ENCODE measurements at places on chromosomes 6 and 20. TPM values are rescaled to one million over a fixed set of nuclear protein-coding genes. Genes with fewer than 3 reads are reported as not detected.

DNA sequence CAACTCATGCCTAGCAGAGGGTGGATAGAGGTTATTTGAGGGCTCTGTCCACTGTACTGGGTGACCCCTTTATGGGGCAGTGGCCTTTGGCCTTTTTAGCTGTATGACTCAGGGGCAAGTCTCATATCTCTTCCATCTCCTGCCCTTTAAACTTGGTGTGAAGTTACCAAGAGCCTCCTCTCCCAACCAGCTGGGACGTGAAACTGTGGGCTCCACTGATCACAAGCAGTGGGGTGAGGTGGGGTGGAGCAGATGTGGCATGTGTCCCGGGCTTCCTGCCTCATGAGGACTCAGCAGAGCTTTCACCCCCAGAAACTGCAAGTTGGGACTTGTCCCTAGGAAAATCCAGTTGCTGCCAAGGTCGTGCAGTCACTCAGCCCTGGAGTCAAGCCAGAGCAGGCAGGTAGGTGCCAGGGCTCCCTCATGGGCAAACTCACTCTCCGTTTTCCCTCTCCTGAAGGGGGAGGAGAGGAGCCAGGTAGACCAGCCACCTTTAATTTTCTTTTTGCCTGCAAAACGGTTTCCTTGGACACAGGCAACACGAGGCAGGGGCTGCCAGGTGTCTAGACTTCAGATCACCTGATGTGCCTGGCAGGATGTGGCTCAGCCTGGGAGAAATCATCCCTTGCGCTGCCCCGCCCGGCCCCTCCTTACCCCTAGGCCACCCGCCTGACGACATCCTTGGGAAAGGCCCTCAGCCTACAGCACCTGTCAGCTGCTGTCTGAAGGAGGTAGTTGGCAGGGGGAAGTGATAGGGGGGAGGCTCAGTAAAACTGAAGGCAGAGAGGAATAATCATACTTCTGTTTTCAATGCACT lies 4.0 kb downstream of the CDKN1A start:
- no peak for DNase-seq

Gene CST4
- not detected for polyA plus RNA-seq

DNA sequence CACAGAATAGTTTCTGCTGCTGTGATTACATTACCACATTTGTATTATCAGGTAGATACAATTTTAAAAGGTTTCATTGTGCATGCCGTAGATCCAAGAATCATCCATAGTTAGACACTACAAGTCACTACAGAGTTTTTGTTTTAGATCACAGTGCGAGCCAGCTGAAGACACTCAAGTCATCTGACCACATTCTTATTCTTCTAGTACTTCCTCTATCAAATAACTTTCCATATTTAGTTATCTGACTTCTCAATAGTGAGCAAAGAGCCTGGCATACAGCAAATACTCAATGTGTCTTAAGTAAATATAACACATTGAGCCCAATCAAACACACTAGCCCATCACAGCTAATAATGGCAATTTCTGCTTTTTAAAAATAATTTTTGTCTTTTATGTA lies 195.4 kb downstream of the ASCC3 start:
- no peak for DNase-seq

Gene ANGPT4
- not detected for polyA plus RNA-seq

DNA sequence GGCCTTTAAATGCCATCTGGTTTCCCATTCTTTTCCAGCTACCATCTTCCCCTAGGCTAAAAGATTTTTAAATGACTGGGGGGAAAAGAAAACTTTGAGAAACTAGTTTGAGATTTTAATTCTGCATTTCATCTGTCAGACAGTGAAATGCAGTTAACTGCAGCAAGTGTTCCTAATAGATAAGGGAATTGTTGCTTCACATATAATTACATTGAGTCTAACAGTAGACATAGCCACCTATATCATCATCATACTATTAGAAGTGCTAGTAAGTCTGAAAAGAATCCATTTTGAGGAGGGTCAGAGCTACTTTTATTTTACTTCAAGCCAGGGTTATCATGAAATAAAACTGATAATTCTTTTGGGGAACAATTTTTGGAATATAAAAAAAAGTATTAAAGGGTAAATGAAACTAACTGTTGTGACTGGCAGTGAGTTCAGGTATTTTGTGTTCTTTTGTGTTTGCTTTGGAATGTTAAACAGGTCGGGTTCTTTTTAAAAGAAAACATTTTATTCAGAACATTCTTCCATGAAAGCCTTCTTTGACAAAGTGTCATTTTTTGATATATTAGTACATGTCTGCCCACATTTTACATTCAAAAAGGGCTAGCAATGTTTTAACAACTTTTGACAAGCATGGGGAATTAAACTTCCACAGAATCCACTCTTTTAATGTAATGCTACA lies 170.1 kb downstream of the HS3ST5 start:
- DNase-seq, result no peak

Gene SMLR1
- polyA plus RNA-seq, result not detected

DNA sequence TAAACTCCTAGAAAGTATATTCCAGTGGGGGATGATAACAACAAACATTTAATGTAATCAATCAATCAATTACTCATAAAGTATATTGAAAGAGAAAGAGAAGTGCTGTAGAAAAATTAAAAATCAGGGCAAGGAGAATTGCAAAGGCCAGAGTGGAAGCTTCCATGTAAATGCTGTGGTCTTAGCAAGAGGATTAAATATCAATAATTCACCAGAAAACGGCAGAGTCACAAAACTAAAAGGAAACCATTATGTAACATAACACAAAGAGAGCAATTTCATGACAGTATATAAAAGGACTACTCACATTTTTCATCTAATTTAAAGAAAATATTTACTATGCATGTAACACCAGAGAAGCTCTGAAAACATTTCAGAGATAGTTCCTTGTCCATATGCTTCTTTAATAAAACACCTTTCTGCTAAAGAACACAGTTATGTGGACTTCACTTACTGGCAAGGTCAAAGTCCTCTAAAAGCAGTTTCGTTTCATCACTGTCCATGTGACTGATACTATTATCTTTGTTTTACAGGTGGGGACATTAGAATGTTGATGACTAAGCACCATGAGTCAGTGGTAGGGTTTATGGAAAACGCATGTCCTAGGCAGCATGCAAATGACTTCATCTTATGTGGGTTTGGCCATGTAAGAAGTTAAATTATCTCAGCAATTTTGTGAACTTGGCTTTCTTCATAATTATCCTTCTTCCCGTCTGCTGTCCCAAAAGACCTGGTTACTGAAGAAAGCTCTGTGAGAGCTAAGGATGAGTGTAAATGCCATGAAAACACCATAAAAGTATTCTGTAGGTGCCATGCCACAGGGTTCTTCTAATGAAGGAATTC lies 185.8 kb upstream of the TENT5A start:
- no peak for DNase-seq

DNA sequence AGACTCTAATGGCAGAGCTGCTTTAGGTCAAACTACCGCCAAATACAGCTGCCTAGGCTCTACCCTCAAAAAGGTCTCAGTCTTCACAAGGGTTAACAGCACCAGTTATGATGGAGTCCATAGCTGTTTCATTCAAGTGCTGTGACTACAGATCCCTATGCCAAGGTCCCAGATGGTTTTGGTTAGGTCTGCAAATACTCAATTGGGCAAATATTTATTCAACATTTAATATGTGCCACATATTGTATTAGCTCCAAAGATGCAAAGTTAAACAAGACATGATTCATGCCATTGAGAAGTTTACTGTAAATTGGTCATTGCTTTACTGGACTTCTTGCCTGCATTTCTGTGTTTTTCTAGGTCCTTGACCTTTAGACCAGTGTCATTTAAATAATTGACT lies 55.8 kb upstream of the TFAP2D start:
- DNase-seq, result no peak

DNA sequence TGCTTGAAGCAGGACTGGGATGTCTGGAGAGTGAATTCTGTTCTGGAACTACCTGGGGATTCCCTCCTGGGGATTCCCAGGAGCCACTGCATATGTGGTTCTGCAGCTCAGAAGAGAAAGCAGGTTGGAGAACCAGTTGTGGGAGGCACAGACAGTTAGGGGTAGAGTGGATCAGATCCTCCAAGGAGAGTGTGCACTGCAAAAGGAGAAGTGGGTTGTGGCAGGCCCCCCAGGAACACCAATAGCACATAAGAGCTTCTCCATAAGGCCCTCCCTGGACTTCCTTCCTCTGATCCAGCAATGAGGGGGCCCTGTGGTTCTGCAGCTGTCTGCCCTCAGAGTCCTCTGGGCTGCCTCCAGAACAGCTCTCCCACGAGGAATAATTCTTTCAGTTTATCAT lies 369.2 kb upstream of the CNR1 start:
- DNase-seq, result no peak

Gene AIF1
- polyA plus RNA-seq, result 38.4 TPM

GRCh38 chr20:33250666-33251065 lies 14.9 kb downstream of the BPIFA1 start:
- no peak for DNase-seq

- DNase-seq, result no peak
Observed at GRCh38 chr6:168147205-168147738, 68.3 kb upstream of the FRMD1 start.

- no peak for DNase-seq
Observed at GRCh38 chr6:112058243-112059032, 4.5 kb downstream of the CCN6 start.

DNA sequence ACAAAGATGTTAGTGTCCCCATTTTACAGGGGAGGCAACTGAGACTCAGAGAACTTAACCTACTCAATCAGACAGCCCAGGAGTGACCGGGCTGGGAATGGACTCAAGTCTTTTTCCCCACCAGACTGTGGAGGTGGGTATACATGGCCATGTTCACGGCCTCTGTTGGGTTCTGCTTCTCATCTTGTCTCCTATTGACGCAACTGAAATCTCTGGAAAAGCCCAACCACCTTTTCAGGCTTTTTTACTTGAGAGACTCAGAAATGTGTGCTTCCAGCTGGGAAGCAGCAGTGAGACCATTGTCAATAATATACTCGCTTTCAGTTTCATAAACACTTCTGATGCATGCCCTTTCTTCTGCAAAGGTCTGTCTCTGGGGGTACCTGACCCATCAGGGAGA lies 70.7 kb downstream of the SOBP start:
- peak; percentile 81 for DNase-seq

DNA sequence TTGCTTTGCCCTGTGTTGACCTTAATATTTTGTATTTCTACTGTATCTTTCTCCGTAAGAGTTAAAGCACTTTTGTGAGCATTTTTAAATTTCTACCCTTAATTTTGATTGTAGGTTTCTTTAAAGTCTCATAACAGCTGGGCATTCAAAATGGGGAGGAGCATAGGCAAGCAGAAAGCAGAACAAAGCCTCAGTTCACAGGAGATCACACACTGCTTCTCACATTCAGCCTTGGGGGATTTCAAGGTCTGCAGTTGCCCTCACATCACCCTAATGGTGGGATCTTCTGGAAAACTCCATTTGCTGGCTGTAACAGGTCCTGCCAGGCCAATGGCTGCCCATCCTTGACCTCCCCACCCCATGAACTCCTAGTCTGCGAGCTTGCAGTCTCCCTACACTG lies 292.9 kb downstream of the PHACTR1 start:
- no peak for DNase-seq

DNA sequence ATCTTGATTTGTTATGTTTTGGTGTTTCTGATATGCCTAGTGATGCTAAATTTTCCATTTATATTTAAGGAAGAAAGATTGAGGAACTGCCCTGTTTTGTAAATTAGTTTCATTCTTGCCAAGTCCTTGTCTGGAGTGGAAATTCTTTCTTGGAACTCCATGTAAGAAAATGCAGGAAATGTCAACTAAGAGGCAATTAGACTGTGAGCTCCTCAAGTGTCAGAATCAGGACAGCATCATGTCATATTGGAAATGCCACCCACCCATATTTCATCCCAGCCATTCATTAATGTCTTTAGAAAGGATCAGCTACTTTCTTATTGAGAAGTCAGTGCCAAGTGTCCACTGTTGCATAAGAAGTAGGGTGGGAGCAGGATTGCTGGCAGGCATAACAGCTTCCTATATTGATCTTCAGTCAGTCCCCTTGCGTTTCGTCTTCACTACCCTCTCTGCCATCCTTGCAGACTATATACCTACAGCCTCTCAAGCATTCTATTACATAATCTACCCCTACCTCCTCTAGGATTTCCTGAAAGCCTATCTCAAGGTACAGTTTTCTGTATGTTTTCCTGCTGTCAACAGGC lies 42.4 kb downstream of the HAO1 start:
- no peak for DNase-seq

GRCh38 chr20:23008667-23009066 lies 26.4 kb upstream of the SSTR4 start:
- DNase-seq, result no peak

Gene ABHD16B
- not detected for polyA plus RNA-seq

- no peak for DNase-seq
Observed at GRCh38 chr6:42336431-42336830, 115.3 kb downstream of the TRERF1 start.

GRCh38 chr6:107713563-107713962 lies 110.5 kb downstream of the SCML4 start:
- no peak for DNase-seq

DNA sequence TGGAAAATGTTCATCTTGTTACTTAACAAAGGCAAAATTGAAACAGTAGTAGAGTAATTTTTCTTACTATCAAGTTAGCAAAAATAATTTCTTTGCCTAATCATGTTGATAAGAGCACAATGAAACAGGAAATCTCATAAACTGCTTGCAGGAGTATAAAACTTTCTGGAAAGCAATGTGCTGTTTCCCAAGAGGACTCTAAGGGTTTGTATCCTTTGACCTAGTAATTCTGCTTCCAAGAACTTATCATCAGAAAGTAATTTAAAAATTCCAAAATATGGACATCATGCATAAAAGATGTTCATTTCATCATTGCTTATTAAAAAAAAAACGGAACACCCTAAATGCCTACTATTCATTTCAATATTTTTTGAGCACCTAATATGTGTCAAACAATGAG lies 46.1 kb upstream of the TNFAIP3 start:
- DNase-seq, result peak; percentile 66

DNA sequence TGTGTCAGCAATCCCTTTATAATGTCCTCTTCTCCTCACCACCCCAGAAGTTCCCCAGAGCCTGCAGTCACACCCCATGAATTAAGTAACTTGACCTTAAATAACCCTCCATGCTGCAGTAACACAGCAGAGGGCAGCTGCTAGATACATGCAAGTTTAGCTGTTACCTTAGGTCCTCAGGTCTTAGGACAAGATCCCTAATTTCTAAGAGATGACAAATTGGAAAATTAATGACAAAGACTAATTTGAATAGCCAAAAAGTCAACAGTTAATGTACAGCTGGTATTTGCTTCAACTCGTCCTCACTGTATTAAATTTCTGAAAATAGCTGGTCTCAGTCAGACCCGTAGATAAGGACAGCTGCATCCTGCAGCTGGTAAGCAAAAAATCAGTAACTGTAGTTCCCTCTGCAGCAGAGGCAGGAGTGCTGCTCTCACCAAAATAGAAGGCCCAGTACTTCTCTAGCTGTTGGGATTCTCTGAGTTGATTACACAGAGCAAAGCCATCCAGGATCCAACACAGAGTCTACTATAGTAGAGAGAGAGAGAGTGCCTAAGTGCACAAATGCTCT lies 62.4 kb downstream of the TNFRSF21 start:
- peak; percentile 55 for DNase-seq

GRCh38 chr6:167736486-167737204 lies 90.1 kb upstream of the AFDN start:
- no peak for DNase-seq

Gene RBM24
- 380 TPM for polyA plus RNA-seq
